CD4-positive, alpha-beta memory T cell (primary cell): ENCODE measurements at places on chromosomes 2 and 18.
A peak's percentile ranks its signal among the peaks of the same experiment; 100 is the strongest.

DNA sequence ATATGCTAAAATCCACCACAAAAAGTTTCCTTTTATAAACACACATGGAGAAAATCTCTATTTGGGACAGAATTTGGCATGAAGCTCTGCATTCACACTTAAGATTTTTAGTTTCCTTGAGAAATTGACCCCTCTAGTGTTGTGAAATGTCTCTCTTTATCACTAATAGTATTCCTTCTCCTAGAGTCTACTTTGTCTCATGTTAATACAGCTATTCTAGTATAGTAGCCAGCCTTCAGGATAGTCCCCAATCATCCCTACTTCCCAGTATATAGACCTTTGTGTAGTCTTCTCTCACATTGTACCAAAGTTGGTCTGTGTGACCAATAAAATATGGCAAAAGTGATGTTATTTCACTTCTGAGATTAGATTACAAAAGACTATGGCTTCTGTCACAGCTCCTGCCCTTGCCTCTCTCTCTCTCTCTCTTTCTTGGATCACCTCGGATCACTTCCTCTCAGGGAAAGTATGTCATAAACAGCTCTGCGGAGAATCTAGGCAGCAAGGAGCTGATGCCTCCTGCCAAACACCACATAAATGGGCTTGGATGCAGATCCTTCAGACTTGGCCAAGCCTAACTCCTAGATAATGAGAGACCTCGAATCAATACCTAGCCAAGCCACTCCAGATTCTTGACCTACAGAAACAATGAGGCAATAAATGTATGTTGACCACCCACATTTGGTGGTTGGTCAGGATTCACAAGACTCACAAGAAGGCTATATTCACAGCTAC, 59.7 kb upstream of the NABP1 start:
- DNase-seq = no peak

- peak; percentile 90 for DNase-seq
Measured at GRCh38 chr2:28406276-28407096, 13.8 kb downstream of the FOSL2 start.

DNA sequence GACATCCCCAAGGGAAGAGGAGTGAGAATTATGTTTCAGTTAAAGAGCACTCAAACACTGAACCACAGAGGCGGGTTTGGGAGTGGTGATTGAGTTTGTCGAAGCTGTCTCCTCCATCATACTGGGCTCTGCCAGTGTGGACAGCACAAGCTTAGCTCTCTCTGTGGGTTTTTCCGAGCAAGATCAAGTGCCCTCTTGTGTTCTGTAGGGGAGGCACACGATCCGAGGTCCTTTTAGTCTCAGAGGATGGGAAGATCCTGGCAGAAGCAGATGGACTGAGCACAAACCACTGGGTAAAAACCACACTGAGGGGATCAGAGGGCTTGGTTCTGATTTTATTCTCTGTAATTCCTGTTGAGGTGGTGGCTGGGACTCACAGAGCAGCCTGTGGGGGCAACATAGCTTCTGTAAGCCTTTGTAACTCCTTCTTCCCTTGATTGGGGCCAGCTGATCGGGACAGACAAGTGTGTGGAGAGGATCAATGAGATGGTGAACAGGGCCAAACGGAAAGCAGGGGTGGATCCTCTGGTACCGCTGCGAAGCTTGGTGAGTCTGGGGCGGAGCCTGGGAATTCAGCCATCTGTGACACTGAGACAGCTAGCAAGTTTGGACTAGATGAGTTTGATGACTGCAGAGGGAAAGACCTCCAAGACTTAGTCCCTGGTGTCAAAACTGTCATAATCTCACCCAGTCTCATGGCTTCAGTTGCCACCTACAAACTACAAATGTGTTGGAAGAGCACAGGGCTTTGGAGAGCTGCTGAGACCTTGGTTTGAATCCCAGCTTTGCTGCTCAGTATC, 2.0 kb downstream of the NAGK start:
- DNase-seq = no peak

DNA sequence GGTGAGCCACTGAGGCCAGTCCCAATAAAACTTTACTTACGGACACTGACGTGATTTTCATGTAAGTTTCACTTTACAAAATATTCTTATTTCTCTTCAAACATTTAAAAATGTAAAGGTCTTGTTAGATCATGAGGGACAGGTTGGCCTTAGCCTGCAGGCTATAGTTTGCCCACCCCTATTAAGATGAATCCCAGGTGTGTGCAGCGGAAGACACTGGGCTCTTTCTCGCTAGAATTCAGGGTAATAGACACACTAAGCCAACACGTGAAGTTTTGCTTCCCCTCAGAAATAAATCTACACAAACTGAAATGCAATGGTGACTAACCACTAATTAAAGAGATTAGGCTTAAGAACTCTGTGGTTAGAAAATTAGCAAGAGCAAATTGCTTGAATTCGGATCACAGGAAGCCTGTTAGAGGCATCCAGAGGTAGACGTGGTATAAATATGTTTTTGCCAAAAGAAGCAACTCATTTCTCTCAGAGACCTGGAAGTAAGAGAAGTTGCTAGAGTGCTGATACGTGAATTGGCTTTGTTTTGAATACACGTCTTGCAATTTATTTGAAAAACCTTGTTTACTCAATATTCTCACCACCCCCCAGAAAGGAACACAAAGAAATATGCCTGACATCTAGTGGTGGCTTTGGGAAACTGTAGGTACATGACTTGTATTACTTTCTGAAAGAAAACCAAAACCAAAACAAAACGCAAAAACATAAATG, 151.6 kb downstream of the DTNB start:
- peak; percentile 69 for DNase-seq

DNA sequence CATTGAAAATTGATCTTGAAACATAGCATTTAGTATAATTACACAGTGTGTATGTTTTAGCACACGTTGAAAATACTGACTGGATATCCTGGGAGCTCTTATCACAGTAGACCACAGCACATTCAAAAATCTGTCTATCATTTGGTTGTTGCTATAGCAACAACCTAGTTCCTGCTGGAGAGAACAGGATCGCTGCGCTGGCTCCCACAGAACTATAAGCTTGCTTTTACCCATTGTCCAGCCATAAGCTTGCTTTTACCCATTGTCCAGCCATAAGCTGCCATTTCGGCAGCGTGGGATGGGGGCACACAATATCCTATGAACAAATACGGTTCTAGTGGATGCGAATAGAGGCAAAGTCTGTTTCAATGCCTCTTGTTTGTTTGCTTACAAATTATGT, 70.4 kb upstream of the ST6GAL2 start:
- DNase-seq = no peak

DNA sequence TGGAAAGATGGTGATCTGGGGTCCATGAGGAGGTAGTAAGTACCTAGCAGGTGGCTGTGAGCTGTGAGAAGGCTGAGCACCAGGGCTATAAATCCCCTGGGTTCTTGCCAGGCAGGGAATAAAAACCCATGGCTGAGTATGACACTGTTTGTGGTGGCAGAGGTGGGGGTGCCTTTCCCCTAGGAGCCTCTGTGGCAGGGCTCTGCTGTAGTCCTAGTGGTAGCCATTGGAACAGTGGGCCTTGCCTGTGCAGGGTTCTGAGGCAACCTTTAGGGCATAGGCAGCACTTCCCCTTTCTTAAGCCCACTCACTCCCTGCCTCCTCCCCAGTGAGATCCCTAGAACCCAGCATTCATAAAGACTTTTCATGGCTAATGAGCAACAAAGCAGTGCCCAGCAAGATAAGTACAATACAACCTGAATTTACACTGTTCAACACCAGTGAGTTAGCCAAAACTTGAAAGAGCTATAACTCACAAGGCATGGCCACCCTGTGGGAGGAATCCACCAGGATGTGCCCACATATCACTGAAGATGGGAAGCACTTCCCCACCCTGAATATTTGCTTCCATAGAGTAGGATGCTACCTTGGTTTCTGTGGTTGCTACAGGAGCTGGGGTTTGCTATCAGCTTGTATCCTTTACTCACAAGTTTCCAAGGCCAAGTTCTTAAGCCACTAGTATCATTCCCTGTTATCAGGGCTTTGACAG, 100.9 kb upstream of the NEUROD1 start:
- DNase-seq = no peak

GRCh38 chr2:2742726-2743125, 411.7 kb upstream of the MYT1L start:
- no peak for DNase-seq

GRCh38 chr2:62348700-62349099, 152.8 kb downstream of the B3GNT2 start:
- no peak for DNase-seq

DNA sequence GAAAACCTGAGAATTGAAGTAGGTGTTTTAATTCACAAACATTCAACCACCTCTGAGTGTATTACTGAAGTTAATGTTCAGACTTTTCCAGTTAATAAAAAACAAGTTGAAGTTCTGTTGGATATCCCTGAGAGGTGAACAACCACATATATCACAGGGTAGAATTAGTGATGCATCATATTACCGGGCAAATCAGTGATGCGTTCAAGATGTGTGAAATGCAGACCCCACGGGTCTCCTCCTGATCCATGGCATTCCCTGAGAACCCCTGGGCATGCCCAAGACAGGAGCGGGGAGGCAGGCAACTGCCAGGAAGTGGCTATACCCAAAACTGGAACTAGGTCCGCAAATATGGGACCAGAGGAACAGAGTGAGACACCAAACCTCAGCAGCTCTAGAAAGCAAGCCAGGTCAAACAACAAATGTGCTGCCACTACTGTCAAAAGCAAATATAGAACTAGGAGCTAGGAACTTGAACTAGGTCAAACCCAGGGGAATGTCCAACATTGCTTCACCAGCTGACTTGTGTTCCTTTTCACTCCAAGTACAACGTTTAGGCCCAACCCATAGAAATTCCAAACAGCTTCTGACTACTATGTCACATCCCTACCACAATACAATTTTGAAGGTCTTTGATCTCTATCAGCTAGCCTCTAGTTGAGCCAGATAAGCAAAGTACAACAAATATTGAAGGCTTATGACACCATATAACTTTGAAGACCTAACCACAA, 20.2 kb downstream of the PSTPIP2 start:
- DNase-seq = no peak

DNA sequence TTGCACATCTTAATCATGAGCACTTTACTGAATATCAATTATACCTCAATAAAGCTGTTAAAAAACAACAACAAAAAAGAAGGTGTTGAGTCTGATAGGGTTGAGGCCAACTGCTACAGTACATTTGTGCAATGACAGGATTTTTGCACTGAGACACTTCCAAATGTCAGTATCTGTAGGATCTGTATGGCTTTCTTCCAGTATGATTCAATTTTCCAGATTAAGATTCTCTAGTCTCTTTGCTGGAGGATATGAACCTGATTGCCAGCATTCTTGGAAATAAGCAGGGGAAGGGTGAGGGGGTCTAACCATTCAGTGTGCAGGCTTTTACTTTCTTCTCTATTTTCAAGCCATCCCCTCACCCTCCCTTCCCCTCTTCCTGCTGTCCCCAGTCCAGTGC, 85.1 kb downstream of the SEMA4F start:
- DNase-seq = no peak

- DNase-seq = no peak
Measured at GRCh38 chr2:67752199-67752598, 310.6 kb downstream of the C1D start.
